Colonic mucosa (tissue), 4 donors: ENCODE measurements at places on chromosomes 12 and 14. TPM values are rescaled to one million over a fixed set of nuclear protein-coding genes. Genes with fewer than 3 reads are reported as not detected.

The SIX1 gene
- total RNA-seq = not detected

The RPGRIP1 gene
- not detected for total RNA-seq

The EIF2S3B gene
- 0.77 TPM for total RNA-seq

The CSRP2 gene
- 5.8 TPM for total RNA-seq

The EMP1 gene
- 667 TPM for total RNA-seq

The KCNMB4 gene
- total RNA-seq = 1.3 TPM

- no peak for DNase-seq
Observed at GRCh38 chr12:20017802-20018201, 350.5 kb upstream of the PDE3A start.

DNA sequence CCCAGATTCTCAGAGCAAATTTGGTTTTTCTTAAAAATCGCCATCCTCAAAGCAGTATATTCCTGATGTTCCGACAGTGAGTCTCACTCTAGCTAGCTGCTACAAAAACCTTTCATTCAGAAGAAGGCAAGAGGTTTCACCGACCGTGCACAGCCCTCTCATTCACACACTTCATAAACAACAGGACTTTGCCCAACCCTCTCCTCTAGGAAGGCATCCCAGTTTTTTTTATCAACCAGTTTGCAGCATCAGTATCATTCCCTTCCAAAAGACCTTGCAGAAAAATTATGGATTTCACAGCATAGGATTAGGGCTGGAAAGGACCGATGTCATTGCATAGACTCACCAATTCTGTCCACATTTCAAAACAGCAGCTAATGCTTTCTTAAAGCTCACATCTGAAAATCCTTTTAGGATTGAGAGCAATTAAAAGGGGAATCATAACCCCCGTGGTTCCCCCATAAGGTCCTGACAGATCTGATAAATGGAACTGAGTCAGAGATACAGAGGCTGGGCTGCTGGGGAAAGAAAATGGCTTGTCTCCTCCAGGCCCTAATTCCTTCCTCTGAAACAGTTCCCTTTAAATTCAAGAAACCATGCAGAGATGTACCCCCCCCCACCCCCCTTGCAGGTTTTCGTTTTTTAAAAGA is 597 bp downstream of the SVOP start:
- no peak for DNase-seq

GRCh38 chr12:132154941-132155770 is 10.9 kb downstream of the NOC4L start:
- DNase-seq = no peak

DNA sequence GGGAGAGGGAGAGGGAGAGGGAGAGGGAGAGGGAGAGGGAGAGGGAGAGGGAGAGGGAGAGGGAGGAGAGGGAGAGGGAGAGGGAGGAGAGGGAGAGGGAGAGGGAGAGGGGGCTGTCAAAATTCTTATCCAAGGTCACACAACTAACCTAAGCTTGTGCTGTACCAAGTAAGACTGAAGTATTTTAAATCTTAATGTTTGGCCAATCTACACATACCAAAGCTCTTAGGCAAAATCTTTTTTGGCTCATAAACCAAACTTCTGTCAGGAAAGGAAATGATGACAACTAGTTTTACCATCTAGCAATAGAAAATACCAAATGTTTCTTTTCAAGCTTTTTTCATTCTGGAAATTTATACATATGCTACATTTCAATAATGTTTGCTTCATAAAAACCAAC is 33.8 kb downstream of the CCDC38 start:
- no peak for DNase-seq

- no peak for DNase-seq
Observed at GRCh38 chr14:89445273-89445973, 28.4 kb upstream of the FOXN3 start.

- no peak for DNase-seq
Observed at GRCh38 chr14:31965071-31965734, 111.9 kb upstream of the ARHGAP5 start.

GRCh38 chr14:37023875-37024565 is 148.4 kb downstream of the SLC25A21 start:
- no peak for DNase-seq

- no peak for DNase-seq
Observed at GRCh38 chr12:118633071-118633470, 256.7 kb downstream of the SUDS3 start.

DNA sequence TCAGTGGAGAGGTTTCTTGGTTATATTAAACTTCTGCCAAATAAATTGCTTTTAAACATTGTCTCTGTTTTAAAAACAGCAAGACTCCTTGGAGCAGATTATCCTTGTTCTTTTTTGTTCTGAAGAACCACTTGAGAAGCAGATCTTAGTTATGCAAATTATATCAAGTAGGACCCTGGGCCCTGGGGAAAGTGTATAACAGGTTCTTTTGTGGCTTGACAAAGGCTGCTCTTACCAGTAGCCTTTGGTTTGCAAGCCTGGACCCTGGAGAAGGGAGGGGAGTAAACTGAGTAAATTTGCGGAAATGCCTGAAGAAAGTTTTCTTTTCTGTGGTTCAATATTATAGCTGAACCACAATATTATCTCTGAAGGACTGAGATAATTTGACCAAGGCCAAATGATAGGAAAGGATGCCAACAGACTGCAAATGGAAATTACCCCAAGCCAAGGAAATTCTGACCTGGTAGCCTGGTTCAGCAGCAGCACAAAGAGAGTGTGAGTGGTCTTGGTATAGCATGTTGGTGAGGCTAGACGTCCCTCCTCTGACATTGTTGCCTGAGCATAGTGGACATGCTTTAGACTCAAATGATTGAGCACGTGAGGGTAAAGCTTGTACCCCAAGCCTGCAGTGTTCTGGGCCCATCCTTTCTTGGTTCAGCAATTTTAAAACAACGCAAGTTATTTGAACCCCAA is 30.4 kb upstream of the SIX1 start:
- no peak for DNase-seq

- DNase-seq = no peak
Observed at GRCh38 chr12:10354502-10354901, 35.3 kb downstream of the KLRK1 start.

DNA sequence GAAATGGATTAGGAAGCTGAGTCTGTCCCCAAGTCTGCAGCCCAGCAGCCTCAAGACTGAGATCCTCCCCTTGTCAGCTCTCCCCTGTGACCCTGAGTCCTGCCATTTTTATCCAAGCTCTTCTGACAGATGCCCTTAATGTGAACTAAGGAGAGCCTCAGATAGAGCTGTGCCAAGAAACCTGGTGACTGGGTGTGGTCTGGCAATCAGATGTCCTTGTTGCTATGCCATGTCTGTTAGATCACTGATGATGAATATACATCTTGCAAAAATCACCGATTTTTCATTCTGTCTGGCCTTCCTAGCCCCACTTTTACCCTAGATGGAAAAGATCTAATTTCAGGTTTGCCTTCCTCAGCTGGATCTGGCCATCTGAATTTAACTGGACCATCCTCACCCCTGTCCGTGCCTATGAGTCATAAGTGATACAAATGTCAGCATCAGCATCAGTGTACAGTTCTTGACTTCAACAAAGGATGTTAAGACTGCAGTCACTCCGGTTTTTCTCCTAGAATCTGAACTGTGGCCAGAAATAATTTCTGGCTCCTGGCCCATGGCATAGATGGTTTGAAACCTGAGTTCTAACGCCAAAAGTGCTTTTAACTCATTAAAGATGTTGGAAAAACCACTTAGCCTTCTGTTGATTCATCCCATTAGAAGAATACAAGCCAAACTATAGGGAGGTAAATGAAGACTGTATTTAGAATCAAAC is 61.2 kb upstream of the GRIP1 start:
- DNase-seq = no peak

- DNase-seq = no peak
Observed at GRCh38 chr12:110943373-110943772, 23.0 kb upstream of the MYL2 start.

- DNase-seq = no peak
Observed at GRCh38 chr12:16553457-16553856, 52.5 kb downstream of the LMO3 start.

- no peak for DNase-seq
Observed at GRCh38 chr12:94699801-94700200, 49.4 kb upstream of the TMCC3 start.
